Stimulated activated CD8-positive, alpha-beta memory T cell treated with anti-CD3 and anti-CD28 coated beads, Interleukin-7, amount 100 ng/mL, for 1 hour (primary cell): ENCODE measurements at places on chromosomes 2 and 18.
A peak's percentile ranks its signal among the peaks of the same experiment; 100 is the strongest.

- DNase-seq, result no peak
Measured at GRCh38 chr2:20225294-20226151, 593 bp upstream of the SDC1 start.

- DNase-seq, result no peak
Measured at GRCh38 chr18:36572135-36572856, 256.5 kb downstream of the TPGS2 start.

DNA sequence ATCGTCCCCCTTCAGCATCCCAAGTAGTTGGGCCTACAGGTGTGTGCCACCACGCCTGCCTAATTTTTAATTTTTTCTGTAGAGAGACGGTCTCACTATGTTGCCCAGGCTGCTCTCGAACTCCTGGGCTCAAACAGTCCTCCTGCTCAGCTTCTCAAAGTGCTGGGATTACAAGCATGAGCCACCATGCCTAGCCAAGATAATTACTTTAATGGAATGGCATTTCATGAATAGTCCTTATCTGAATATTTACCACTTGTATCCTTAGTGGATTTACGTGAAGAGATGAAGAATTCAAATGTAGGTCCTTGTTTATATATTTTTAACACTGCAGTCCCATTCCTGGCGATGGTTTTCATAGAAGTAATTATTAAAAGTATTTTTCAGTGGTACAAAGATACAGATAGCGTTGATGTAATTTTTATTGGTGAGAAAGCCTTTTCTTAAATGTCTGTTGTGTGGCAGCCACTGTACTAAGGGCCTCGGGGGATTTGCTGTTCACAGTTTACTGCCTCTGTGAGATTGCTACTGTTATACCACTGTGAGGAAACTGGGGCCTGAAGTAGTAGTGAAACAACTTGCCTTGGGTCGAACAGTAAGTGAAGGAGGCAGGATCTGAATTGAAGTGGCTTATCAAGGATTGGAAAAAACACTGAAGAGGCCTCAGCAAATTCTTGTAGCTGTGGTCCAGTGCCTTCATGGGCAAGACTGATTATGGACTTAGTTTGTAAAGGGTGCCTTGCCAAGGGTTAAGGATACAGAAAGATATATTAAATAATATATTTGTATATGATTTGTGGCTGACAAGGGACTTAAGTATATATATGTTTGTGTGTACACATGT lies 151.2 kb downstream of the PRPF40A start:
- DNase-seq, result no peak

DNA sequence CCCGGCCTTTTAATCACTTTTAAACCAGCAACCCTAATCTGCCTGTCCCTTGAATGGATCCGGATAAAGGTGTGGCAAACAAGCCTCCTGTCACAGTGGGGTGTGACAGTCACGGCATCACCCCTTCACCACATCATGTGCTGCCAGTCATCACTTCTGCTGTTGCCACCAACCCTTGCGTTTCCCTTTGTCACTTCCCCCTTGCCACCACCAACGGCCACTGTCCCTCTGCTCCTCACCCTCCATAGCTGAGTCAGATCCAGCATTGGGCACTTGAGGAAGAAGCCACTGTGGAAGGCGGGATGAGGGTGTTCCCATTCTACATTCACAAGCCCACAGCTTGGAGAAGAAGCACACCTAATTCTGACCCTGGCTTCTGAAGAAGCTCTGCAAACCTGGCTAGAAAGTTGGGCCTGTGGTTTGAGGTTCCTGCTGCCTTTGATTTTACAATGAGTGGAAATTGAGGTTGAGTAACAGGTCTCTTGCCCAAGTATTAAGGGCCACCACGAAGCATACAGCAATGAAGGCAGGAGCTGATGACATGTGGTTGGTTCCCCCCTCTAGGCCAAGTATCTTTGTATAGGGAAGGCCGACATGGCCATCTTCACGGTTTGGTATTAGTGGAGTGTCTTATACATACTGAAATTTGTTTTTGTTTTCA lies 22.9 kb upstream of the DARS1 start:
- DNase-seq, result peak; percentile 25

DNA sequence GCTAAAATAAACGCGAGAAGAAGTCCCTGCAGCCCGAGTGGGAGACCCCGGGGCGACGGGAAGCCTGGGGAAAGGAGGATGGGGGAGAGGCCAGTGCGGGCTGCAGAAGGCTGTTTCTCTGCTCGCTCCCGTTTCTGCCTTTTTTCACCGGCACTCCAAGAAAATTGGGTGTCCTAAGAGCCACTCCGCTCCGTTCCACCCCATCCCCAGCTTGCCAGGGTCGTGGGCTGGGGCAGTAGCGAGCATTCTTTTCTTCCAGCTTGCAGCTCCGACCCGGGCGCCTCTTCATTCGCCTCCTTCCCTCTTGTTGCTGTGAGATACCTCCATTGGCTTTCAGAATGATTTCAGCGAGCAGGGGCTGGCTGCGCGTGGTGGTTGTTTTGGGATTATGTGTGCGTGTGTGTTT lies 1.1 kb downstream of the HOXD3 start:
- no peak for DNase-seq

DNA sequence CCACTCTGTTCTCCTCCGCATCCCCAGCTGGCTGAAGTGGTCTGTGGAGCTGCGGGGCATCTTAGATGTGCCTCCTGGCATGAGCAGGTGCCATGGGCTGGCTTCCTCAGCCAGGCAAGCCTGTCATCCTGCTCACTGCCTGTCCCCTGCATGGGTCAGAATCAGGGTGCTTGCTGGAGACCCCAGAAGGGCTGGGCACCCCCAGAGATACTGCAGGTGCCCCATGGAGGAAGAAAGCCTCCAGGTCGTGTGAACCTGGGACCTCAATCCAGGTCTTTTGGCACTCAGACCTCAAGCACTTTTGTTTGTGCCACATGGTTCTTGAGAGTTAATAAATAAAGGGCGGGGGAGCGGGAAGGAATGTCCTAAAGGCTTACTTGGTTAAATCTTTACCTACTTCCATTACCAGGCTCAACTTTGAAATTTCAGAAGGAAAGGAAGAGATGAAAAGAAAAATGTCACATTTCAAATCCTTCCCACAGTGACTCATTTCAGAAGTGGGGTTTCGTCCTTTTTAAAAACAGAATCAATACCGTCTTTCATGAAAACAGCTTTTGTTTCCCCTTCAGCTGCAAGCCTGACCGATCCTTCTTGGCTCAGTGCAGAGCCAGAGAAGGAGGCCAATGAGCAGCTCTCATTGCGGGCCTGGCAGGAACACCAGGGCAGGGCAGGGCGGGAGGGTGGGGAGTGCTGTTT lies 69.9 kb downstream of the RHOB start:
- DNase-seq, result no peak

DNA sequence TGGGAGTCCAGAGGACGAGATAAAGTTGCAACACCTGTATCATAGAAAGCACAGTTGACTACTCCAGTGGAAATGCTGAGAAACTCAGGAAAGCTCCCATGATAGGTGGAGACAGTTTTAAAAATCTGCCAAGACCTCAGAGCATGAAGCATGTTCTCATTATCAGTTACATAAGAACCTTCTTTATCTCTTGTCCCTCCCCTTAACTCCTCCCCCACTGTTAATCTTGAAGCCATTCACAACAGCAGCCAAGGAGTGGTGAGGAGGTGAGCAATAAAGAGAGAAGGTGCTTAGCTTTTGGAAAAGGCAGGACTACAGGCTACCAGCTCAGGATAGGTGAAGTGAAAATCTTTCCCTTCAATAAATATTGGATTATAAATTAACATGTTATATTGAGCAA lies 657.9 kb downstream of the NYAP2 start:
- DNase-seq, result no peak

DNA sequence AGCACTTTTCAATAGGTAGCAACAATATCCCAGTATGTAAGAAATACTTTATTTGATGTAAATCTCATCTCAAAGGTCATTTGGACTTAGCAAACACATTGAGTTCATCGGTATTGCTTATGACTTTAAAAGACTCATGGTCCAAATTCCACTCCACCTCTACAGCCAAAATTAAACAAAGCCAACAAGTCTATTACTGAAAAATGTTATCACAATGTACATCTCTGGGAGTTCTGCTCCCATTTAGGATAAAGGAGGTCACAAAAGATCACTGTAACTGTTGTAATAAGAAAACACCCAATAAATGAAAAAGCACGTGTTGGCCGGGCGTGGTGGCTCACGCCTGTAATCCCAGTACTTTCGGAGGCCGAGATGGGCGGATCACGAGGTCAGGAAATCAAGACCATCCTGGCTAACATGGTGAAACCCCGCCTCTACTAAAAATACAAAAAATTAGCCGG lies 50.0 kb downstream of the ESCO1 start:
- DNase-seq, result no peak

GRCh38 chr2:155377266-155377680 lies 678.8 kb downstream of the KCNJ3 start:
- no peak for DNase-seq

- DNase-seq, result no peak
Measured at GRCh38 chr2:61707984-61708852, 145.6 kb downstream of the FAM161A start.

DNA sequence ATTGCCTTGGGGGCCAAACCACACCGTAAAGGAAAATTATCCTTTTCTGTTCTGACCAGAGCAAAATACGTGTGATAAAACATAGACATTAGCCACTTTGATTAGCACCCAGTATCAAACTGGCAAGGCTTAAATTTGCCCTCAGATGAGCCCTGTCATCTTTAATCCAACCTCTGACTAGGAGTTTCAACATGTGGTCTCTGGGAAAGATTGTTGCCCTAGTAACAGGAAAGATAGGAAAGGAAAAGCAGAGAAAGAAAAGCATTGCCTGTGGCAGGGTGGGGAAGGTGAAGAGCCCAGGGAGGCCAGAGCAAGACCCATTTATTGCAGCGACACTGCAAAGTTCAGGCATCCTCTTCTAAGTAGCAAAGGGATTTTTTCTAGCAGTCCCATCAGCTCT lies 181.5 kb upstream of the SCN7A start:
- no peak for DNase-seq

DNA sequence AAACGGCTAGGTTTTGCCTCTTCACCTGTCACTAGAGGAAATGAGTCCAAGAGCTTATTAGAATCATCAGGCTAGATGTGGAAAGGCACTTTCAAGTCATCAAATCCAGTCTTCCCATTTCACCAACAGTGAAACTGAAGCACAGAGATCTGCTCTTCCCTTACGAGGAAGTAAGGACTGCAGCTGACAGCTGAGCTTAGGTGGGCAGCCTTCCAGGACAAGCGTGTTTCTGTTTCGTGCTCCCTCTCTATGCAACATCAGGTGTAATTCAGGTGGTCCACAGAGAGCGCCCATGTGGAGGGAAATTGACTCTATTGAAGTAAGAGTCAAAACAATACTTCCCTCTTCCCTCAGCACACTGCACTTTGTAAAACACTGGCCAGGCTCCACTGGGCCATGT lies 5.5 kb downstream of the CYRIA start:
- no peak for DNase-seq

GRCh38 chr18:2654928-2655177 lies 673 bp upstream of the SMCHD1 start:
- DNase-seq, result peak; percentile 63

- DNase-seq, result no peak
Measured at GRCh38 chr2:32884346-32884745, 62.4 kb upstream of the LTBP1 start.

GRCh38 chr18:44771956-44772917 lies 91.5 kb downstream of the SETBP1 start:
- DNase-seq, result no peak

- no peak for DNase-seq
Measured at GRCh38 chr18:22332590-22332989, 85.1 kb downstream of the CTAGE1 start.

GRCh38 chr2:36173760-36174404 lies 181.7 kb upstream of the CRIM1 start:
- no peak for DNase-seq

DNA sequence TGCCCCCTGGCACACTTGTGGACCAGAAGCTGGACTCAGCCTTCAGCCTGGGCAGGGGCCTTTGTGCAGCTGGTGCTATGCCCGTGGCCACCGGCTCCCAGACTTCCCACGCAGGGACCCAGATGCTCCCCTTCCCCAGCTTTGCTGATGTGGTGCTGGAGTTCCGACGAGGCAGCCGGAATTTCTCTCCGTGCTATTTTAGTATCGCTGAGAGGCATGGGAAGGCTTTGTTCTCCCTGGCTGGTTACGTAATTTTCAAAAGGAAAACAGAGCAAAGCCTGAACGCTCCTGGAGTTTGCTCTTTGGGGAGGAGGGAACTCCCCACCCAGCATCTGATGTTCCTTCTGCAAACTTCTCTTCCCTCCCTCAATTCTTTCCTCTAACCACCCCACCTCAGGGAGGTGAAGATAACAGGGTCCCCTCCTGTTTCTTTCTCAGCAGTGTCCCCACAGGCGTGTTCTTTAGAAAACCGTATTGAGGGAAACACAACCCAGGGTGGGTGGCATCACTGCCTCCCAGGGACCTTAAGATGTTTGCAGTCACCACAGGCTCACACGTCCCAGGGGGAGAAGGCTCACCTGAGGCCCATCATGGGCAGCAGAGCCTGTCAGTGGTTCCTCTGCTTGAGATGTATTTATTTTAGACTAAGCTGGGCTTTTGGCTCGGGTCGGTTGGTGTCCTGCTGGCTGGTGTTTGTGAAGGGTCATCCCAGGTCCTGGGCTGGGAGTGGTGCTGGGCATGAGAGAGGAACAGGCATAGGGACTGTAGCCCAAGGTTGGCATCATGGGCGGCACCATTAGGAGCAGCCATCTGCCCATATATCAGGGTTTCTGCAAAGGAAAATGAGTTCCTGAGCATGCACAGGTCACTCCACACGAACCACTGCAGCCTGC lies 95.0 kb downstream of the MAPK4 start:
- DNase-seq, result no peak

DNA sequence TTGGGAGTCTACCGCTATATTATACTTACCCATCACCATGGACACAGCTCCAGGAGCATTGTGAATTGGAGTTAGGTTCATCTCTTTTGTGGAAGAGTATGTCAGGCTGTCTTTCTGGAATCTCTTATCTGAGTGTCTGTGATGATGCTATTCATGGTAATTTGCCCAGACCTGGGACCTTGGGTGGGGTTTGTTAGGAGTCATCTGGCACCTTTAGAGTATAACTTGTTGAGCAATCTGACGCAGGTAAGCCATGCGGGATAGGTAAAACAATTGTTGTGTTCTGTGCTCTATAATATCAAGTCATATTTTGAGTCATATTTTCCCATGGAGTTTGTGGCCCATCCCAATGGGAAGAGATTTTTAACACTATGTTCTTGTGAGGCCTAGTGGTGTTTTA lies 49.7 kb upstream of the MAPRE2 start:
- DNase-seq, result no peak

DNA sequence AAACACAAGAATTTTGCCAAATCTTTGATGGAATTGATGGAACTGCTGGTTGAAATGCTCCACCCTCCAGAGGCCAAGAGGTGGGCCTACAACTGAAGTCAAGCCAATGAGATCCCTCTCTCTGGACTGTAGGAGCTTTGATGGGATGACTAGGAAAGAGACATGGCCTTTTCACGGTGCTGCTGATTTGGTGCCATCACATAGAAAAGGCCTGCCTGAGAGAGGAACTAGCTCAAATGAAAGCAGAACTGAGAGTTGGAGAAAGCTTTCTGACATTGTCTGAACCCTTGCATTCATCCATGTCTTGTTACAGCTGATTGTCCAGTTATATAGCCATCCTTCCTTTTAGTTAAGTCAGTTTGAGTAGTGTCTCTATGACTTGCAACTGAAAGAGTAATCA lies 283.8 kb upstream of the LYPD1 start:
- DNase-seq, result no peak

- no peak for DNase-seq
Measured at GRCh38 chr2:136167721-136168475, 49.9 kb upstream of the CXCR4 start.
